Natural killer cell (primary cell): ENCODE measurements at places on chromosomes 2 and 18. TPM values are rescaled to one million over a fixed set of nuclear protein-coding genes. Genes with fewer than 3 reads are reported as not detected.

DNA sequence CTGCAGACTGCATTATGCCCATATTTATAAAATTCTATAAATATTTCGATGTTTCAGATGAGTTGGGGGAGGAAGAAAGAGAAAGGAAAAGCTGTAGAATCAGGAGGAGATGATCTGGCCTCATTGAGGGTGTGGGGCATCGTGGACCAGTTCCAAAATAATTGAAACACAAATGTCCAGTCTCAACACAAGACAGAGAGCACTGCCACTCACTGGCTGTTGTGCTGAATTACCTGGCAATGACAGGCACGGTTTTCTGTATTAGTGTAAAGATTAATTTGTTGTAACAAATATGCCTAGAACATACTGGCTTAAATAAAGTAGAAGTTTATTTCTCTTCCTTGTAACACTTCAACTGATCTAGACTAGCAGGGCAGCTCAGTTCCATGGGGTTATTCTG, 24.1 kb downstream of the POLE4 start:
- DNase-seq = no peak

GRCh38 chr18:54254265-54254758, 15.0 kb upstream of the POLI start:
- no peak for DNase-seq

DNA sequence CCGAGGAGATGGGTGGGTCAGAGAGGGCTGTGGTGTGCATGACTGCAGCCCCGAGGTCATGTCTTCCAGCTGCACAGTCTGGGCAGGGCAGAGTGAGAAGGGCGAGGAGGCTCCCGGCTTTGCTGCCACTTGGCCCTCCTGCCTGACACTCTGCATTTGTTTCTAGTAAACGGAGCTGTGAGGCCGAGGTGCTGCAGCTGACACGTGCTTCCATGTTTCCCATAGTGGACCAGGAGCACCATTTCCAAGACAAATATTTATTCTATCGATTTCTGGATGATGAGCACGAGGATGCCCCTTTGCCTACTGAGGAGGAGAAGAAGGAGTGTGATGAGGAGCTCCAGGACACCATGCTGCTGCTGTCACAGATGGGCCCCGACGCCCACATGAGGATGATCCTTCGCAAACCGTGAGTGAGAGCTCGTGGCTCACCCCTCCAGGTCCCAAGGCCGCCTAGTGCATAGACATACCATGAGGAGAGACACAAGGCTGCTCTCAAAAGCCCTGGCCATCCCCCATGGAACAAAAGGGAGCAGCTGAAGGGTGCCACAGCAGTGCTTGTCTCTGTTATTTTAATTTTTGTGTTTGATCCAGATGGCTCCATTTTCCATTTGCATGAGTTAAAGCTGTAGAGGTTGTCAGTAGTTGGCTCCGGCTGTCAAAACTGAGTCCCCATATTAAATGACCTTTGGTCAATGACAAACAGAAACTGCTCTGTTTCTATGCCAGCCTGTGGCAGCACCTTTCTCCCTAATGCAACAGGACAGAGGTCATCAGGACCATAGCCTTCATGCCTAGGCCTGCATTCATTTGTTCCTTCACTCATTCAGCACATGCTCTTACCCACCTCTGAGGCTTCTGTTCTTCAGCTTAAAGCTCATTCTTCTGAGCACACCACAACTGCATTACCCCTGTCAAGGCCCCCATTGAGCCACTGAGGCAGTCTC, 108.3 kb upstream of the MAP3K20 start:
- DNase-seq = no peak

ABCB11 gene
- 0.07 TPM for total RNA-seq

DNA sequence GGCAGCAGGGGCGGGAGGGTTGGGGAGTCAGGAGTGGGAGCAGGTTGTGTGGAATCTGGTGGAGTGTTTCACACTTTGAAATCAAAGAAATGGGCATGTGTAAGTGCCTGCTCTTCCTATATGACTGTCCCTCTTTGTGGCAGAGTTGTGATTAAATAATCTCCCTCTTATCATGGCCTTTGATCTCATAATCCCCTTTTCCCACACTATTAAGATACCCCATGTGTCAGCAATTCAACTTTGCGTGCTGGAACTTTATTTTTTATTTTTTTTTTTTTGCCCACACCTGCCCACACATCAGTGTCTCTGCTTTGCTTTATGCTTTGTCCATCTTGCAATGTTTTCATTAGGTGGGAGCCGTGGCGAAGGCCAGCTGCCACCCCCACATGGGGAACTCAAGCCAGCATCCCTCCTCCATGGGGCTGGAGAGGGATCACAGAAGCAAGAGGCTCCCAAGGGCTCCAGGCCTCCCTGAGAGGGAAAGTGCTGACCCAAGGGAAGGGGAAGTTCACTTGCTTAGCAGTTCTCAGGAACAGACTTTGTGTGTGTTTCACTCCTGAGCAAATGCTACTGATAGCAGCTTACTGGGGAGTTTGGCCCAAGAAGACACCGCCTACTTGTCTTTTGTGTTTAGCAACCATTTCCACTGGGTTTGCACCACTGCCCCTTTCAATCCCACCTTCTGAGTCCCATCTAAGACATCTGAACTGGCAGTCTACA, 243.4 kb downstream of the BCL11A start:
- DNase-seq = no peak

- no peak for DNase-seq
Measured at GRCh38 chr2:126784045-126784444, 114.6 kb upstream of the TEX51 start.

ITPRID2 gene
- total RNA-seq = 65.8 TPM

ACSL3 gene
- total RNA-seq = 55.4 TPM

- no peak for DNase-seq
Measured at GRCh38 chr2:226655871-226656270, 143.7 kb downstream of the IRS1 start.

DNA sequence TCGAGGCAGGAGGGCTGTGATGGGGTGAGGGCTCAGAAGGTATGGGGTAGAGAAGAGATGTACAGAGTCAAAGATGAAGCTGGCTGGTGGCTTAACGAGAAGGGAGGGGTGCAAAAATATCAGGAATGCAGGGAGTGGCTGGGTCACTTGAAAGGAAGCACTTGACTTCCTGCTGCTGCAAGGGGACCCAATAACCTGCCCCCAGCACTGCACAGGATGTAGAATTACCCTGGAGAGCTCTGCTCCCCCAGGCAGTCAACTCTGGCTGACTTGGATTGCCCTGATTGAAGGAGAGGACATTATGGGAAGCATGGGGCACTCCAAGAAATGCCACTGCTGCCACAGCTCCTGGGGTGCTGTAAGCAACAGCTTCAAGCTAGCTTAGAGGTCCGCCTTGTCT, 41.8 kb downstream of the CFAP221 start:
- no peak for DNase-seq

DNA sequence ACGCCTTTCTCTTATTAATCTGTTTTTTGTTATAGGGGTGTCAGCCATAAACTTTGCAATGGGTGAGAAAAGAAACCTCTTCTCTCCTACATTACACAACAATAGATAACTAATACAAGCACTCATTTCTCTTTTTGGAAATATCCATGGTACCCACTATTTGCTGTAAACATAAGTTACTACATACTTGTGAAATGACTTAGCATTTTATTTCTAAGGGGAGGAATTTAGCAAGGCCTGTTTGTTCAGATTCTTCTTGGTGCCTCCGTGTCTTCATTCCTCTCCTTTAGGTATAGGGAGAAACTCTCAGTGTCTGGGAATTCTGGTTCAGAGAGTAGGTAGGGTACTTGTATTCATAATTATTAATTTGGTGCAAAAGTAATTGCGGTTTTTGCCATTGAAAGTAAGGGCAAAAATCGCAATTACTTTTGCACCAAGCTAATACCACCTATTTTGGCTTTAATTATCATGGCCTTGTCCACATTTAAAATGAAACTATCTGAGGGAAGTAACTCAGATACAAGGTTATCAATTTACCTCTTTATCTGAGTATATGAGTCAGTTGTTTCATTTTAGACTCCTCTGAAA, 134.8 kb downstream of the MREG start:
- DNase-seq = no peak

LYPD6 gene
- total RNA-seq = not detected

DNA sequence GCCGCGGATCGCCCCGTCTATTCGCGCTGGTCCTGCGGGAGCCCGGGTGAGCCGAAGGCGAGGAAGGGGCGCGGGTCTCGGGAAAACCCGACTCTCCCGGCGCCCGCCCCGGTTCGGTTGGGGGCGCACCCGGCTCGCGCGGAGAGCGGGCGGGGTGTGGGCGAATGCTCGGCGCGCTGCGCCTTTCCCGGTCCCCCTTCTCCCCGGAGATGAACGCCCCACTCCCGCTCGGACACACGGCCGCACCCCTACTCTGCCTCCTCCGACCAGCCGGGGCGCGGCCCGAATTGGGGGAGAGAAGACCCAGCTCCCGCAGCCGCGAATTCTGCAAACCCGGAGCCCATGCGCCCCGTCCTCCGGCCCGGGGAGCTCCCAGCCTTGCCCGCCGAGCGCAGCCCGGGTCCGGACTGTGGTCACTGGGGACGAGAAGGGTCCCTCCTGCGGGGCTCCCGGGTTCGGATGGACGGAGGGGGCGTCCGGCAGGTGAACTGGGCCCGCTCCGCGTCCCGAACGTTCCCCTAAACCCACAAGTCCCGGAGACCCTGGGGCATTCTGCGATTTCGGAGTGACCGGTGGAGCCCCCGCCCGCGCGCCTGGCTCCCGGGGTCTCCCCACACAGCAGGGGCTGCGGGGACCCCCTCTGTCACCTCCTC, 734 bp downstream of the KCNG2 start:
- DNase-seq = no peak
